ENCODE measurements at places on chromosomes 2 and 18.

GRCh38 chr2:240372101-240372500, 63.4 kb upstream of the GPC1 start:
- no peak for DNase-seq

DNA sequence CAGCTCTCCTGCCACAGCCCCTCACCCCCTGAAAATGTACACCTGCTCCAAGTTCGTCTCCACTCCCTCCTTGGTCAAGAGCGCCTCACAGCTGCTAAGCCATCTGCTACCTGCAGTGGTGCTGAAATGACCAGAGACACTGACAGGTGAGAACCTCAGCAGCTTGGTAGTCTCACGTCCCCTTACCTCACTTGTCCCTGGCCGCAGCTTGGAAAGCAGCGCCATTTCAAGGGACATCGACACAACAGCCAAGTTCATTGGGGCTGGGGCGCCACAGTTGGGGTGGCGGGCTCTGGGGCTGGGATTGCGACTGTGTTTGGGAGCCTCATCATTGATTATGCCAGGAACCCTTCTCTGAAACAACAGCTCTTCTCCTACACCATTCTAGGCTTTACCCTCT, 47.5 kb downstream of the ANKRD44 start:
- no peak for DNase-seq

- no peak for DNase-seq
Measured at GRCh38 chr2:10172033-10172871, 49.7 kb downstream of the RRM2 start.

GRCh38 chr2:98908931-98909316, 27.1 kb downstream of the CRACDL start:
- DNase-seq, result no peak

- no peak for DNase-seq
Measured at GRCh38 chr2:27237341-27237945, 20.3 kb downstream of the CAD start.

DNA sequence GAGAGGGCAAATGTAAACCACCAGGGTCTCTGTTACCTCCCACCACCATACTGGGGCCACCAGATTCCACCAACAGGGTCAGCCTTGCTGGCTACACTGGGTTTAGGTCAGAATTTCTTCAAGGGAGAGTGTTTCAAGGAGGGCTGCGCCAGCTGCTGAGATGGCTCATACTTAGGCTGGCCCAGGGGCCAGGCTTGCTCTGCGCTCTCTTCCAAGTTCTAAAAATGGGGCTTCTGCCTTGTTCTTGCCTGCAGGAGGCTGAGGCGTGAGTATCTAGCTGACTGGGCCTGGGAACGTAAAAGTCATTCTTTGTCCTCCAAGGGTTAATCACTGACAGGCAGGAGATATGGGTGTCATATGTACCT, 28.1 kb downstream of the MRPL33 start:
- no peak for DNase-seq

DNA sequence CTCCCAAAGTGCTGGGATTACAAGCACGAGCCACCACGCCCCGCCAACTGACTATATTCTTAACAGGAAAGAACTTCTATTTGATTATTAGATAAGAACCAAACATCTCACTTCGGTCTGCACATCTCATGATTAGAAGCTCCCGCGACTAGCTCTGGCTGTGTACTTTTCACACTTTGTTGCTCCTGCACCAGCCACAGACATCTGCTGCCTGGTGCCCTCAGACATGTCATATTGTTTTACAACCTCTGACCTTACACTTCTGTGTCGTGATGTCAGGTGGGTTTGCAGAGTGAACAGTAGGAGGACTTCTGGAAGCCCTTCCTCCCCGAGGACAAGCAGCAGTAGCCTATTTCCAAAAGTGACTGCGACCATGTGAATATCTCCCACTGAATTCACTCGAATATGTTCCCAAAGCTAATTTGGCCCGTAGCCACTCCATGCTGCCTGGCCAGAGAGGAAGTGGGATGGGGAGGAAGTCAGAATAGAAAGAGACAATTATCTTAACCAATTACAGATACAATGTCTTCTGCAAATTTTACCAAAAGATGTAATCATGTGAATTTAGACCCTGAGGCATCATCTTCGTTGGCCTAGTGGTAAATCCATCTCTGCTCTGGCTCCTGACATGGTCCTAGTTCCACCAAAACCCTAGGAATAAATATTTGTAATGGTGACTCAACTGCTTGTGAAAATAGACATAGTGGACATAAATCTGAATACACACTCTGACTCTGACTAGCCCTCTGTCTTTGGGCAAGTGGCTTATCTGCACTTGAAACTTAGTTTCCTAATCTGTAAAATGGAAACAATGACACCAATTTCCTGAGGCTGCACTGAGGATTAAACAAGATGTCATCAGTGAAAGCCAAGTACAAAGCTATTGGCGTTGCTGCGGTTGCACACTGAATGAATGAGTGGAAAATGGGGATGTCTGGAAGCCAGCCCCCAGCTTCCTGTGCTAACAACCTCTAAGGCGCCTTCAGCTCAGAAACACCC, 406.1 kb downstream of the LRATD1 start:
- no peak for DNase-seq

- DNase-seq, result no peak
Measured at GRCh38 chr2:72325592-72326422, 178.1 kb upstream of the CYP26B1 start.

DNA sequence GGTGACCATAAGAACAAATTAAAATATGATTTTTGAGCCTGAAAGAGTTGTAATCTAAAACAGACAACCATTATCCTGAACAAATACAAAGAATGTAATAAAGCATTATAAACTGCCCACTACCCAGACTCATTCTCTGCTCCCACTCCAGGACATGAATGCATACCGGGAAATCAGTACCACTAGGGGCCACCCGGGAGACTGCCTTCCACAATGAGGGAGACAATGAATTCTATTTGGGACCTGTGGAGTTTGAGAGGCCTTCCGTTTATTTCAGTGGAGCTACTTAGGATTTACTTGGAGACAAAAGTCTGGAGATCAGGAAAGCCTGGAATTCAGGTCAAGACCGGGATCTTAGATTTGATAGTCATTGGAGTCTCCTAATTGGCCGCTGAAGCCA, 50.0 kb downstream of the NAB1 start:
- DNase-seq, result no peak

- no peak for DNase-seq
Measured at GRCh38 chr2:218327451-218328210, 29.0 kb upstream of the CATIP start.

- no peak for DNase-seq
Measured at GRCh38 chr2:213149949-213150314, 1.5 kb downstream of the IKZF2 start.

DNA sequence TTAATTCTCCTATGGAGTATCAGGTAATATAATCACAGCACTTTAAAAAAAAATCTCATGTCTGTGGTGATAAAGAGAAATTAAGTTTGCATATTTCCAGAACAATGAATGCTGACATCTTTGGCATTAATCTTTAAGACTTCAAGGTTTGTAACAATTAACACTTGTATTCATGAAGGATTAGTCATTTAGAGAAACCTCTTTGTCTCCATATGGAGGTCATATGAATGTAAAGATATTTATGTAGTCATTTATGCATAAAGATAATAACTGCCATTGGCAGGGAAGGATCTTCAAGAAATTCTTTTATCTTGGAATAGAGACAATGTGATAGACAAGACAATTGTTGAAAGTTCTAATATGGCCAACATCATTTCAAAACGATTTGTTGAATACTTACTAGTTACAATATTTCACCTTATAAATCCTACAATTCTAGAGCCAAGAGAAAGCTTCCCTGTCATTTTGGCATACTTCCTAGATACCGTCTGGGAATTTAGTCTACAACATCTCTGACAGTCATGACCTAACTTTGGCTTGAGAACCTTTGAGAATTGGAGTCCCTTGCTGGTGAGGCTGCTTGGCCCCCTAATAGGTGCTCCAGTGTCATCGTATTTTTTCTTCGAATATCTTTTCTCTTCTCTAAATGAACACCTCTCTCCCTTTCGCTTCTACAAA, 33.6 kb downstream of the RASGRP3 start:
- DNase-seq, result no peak

GRCh38 chr2:28142386-28142785, 250.3 kb upstream of the FOSL2 start:
- DNase-seq, result no peak

DNA sequence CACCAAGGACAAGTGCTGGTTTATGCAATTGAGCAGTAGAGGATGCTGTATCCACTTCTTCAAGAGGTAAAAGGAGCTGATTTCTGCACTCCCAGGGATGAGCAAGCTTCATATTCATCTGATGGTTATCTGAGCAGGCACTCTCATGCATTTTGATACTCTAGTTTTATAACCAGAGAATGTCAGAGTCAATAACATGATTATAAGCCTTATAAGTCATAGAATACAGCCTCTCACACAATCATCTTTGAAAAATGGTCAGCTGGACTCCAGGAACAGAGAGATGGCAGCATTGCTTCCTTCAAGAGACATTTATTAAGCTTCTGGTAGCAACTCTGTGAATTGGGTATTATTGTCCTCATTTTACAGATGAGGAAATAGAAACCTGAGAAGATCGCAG, 167.1 kb downstream of the SLC8A1 start:
- DNase-seq, result no peak

- DNase-seq, result no peak
Measured at GRCh38 chr18:39667905-39668304, 2102.3 kb upstream of the CELF4 start.

- DNase-seq, result no peak
Measured at GRCh38 chr2:191845876-191846514, 893 bp downstream of the CAVIN2 start.

GRCh38 chr2:120496759-120497158, 150.8 kb downstream of the INHBB start:
- DNase-seq, result no peak

GRCh38 chr2:3279236-3279960, 98.2 kb downstream of the EIPR1 start:
- DNase-seq, result no peak

GRCh38 chr2:182980115-182980514, 58.1 kb downstream of the NCKAP1 start:
- peak; percentile 57 for DNase-seq

DNA sequence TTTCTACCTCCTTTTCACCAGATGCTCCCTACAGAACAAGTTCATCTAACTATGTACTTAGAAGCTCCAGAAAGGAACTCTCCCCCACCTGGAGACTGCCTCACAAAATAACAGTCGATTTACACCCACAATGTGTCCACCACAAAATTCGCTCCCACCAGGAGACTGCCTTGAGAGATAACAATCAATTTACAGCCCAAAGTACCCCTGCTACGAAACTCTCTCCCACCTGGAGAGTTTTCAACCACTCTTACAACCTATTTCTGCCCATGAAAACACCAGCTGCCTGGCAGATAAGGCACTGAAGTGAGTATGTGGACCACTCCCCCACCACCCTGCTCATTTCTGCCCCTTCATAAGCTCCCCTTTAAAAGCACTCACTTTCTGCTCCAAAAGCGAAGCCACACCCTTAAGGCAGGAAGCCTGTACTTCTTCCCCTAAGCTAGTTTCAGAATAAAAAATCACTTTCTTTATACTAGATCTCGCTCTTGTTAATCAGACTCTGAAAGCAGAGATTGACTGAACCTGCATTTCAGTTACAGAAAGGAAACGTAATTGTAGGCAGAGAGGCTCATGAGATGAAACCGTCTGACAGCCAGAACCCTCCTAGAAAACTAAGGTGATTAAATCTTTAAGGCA, 94.4 kb upstream of the RBBP8 start:
- no peak for DNase-seq

GRCh38 chr2:192544371-192544955, 349.7 kb upstream of the TMEFF2 start:
- DNase-seq, result no peak

DNA sequence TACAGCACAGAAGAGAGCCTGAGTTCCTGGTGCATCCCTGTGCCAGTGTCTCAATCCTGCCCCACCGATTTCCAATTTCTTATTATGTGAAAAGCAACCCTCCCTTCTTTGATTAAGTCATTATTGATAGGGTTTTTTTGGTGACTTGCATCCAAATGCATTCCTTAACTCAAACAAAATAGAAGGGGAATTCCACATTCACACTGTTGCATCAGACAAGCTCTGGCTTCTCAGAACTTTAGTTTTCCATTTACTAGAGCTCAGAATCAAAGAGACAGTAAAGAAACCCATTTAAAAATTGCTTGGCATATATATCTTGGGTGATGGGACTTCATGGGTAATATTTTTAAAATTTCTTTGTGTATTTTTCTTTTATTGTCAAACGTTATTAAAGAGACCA, 13.8 kb upstream of the TMEM200C start:
- no peak for DNase-seq

DNA sequence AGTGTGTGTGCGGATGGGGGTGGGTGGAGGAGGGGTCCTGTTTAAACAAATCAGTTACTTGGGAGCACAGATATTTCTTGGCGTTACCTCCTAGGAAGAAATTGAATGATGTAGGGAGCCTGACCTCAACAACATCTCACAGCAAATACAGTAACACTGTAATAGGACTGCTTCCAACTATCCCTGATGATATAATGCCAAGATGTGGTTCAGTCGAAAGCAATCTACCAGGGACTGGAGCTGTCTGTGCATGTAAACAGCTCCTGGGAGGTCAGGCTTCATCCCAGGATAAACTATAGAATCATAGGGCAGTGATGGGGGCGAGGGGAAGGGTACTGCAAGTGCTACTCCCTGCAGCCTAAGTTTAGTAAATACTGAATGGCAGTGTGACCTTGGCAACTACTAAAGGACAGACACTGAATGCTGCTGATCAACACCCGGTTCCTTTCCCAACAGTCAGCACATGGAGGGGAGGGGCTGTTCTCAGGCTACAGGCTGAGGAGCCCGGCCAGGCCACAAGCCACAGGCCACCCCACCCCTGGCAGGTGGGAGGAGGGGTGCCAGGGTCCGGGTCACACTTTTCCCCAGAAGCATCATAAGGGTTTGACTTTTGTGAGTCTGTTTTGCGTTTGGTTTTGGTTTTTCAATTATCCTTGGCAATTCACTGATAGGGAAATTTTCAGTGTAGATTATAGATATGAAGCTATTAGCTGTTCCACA, 85.3 kb upstream of the ZNF397 start:
- no peak for DNase-seq
